IMR-90 (cell line): ENCODE measurements at places on chromosomes 1 and 21. TPM values are rescaled to one million over a fixed set of nuclear protein-coding genes. Genes with fewer than 3 reads are reported as not detected.

GRCh38 chr1:181559142-181559541 is 75.8 kb downstream of the CACNA1E start:
- no peak for DNase-seq

DNA sequence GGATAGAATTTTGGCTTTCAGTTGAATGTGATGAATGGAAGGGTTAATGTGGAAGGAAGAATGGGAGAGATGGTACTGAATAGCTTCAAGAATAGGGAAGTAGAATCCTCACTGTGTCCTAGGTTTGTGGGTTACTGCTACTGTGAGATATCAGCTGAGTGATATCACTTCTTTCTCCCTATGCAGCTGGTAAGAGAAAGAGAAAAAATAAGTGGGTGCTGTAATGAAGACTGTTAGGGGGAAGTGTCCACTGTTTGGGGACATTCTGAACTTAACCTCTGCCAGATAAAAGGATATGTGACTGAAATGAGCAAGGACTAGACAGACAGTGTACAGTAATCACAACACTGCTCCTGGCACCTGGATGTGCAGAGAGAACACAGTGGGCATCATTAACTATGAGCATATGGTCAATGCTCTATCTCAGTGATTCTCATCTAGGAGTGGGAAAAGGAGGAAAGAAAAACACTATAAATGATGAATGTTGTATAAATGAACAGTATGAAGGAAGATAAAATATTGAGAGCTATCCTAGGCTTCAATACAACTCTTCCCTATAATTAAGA is 25.6 kb upstream of the MOB3C start:
- no peak for DNase-seq

- no peak for DNase-seq
Measured at GRCh38 chr1:168636200-168636599, 59.8 kb downstream of the XCL1 start.

DNA sequence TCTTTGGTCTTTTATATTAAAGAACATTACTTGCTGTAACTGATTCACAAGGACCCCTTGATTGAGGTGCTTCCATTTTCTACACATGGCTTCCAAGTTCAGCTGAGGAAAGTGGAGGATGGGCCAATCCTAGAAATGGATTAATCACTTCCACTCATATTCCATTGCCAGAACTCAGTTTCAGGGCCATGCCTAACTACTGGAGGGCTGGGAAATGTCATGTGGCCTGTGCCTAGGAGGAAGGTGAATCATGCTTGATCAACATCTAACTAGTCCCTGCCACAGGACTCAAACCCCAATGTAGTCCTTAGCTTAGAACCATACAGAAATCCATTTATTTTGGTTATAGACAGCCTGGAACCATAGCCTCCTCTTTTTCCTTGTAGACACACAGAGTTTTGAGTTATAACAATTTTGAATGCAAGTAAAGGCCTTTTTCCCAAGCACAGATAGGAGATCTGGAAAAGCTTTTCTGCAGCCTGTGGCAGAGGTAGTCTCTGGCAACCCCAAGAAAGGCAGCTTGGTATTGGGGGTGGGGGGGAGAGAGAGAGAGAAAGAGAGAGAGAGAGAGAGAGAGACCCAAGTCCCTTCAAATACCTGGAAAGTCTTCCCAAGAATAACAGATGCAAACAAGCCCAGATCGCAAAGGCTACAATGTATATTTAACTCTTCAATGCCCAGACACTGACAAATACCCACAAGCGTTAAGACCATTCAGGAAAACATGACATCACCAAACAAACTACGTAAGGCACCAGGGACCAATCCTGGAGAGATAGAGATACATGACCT is 12.5 kb downstream of the MAST2 start:
- peak; percentile 39 for DNase-seq

- DNase-seq = peak; percentile 25
Measured at GRCh38 chr1:22503721-22504410, 52.2 kb downstream of the ZBTB40 start.

DNA sequence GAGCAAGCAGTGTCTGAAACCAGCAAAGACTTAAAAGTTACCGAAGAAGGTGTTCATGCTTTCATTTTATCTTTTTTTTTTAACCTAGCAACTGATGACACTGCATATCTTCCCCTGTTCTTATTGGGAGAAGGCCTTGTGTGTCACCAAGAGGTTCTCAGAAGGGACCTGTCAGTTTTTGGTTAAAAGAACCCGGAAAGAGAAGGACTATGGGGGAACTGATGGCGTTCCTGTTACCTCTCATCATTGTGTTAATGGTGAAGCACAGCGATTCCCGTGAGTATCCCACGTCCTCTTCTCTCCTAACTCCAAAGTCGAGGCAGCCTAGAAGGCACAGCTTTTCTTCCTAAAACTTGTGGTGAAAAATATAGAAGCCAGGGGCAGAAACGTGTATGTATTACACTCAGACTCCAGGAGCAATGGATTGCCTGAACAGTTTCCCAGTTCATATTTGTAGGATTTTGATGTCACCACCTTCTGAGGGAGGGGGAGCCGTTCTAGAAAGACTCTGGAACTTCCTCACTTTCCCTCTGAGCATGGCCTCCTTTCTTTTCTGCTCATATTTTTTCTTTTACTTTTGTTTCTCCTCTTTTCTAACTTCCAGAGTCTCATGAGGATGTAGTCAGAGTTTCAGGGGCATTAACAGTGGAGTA is at the start of gene MR1:
Gene MR1, plus strand, starts transcription at position 185 of the 653 bp plus-strand sequence. Its CDS starts 25 bp downstream, at position 210.
- DNase-seq = peak; percentile 83

- DNase-seq = no peak
Measured at GRCh38 chr1:202282025-202282371, 59.7 kb downstream of the UBE2T start.

GCSAML gene
- polyA plus RNA-seq = not detected in 2 replicates

DNA sequence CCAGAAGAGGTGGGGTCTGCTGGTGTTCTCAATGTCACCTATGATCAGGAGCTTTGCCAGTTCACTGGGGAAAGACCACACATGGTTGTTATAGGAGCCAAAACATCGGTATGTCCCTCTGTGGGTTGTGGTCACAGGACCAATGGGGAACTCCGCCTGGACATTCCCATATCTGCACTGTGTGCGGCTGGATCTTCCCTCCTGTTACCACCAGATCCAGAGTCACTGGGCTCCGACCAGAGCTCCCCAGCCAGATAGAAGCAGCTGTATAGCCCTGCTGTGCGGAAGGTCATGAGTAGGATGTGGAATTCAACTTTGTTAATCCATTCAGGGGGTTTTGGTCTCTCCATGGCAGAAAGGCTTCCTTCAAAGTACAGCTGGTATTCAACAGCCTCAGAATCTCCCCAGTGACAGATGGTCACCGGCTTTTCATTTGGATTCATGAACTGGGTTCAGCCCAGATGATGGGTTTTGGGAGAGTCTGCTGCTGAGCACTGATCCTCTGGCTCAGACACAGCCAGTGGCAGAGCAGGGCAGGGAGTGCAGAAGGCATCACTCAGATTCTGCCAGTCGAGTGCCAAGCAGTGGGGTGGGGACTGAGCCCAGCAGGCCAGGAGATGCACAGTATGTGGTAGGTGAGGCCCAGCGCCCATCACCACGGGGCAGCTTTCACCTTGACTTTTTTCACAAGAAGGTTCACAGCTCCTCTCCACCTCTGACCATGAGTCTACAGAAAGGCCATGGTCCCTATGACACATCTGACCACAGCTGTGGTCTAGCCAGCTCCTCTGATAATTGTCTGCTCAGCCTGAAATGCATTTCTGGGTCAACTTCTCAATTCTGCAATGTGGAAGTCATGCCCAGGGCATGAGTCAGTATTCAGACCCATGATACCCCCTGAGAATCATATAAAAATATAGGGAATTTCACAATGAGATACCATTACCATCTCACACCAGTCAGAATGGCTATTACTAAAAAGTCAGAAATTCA is 2.9 kb upstream of the SHCBP1L start:
- DNase-seq = peak; percentile 92

- DNase-seq = no peak
Measured at GRCh38 chr1:150720703-150721102, at the start of gene HORMAD1. HORMAD1 (minus strand) TSS chr1:150720895; CDS start chr1:150719505, 1,390 bp downstream.

- no peak for DNase-seq
Measured at GRCh38 chr1:35190784-35191183, 2.2 kb downstream of the SFPQ start.

- DNase-seq = peak; percentile 78
Measured at GRCh38 chr1:35935442-35936388, 4.8 kb downstream of the AGO3 start.

DNA sequence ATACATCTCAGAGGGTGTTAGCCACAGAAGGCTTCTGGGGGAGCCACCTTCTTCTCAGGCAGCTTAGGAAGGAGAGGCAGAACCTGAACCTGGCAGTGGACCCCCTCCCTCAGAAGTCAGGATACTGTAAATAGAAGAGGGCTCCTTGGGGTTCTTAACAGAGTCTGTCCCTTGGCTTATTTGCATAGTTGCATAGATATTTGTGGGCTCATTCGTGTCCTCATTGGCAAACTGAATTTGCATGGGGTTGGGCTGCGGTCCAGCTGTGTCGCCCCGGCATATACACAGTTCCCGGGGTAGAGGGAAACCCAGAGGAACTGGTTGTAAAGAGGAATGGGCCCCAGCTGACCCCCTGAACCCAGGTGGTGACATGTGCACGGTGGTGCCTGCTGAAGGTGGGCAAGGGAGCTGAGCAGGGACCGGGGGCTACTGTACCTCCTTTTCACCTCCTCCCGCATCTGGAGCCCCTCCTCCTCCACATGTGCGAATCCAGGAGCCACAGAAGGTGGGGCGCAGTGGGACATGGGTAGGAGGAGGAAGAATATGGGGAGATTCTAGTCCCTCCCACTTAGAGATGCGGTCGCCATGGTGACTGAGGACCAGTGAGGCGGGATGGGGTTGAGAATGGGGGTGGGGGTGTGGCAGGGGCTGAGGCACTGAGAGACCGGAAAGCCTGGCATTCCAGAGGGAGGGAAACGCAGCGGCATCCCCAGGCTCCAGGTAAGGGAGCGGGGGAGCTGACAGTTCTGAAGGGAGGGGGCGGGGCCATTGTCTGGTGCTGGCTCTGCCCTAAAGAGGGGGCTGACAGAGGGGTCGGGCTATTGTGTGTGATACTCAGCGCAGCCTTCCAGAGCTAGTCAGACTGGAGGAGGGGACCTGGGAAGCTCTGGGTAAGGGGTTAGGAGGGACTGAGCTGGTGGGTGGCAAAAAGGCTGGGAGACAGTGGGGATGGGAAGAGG is 3.7 kb upstream of the SEMA4A start:
- no peak for DNase-seq

- peak; percentile 72 for DNase-seq
Measured at GRCh38 chr1:170682169-170682568, 18.2 kb downstream of the PRRX1 start.

DNA sequence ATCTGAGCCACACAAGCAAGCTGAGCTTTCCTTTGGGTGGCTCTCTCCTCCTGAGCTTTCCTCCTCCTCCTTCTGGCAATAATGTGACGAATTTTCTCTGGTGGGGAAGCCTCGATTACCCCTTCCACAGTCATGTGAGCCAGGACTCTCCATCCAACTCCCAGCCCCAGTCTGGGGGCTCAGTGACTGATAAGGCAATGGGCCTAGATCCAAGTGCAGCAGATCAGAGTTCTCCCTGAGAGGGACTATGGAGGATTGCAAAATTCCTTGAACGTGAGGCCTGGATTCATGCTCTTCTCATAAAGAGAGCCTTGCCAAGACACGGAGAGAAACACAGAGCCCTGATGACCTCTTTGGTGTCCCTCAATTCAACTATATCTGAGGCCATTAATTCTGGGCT is 31.3 kb upstream of the TRIM67 start:
- DNase-seq = no peak

YRDC gene
- 21.0 and 25.0 TPM in 2 replicates for polyA plus RNA-seq

DNA sequence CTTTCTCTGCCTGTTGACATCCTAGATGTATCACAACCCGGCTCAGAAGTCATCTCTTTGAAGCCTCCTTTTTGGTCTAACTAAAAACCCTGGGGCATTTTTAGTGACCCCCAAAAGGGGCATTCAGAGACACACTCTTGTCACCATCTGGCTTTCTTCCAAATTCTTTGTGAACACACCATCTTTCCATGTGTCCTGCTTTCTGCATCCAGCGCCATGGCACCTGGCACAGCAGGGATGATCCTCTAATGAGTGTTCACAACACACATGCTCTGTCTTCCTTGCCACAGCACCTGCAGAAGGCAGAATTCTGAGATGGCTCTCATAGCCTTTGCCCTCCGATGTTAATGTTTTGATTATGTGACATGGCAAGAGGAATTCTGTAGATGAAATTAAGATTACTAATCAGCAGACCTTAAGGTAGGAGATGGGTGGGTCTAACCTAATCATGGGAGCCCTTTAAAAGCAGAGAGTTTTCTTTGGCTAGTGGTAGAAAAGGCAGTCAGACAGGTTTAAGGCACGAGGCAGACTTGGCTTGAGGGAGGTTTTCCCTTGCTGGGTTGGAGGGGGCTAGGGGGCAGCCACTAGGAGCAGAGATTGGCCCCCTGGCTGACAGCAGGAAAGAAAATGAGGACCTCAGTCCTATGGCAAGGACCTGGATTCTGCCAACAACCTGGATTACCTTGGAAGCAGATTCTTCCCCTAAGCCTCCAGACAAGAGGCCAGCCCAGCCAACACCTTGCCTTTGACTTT is 4.9 kb upstream of the TMEM61 start:
- no peak for DNase-seq

DNA sequence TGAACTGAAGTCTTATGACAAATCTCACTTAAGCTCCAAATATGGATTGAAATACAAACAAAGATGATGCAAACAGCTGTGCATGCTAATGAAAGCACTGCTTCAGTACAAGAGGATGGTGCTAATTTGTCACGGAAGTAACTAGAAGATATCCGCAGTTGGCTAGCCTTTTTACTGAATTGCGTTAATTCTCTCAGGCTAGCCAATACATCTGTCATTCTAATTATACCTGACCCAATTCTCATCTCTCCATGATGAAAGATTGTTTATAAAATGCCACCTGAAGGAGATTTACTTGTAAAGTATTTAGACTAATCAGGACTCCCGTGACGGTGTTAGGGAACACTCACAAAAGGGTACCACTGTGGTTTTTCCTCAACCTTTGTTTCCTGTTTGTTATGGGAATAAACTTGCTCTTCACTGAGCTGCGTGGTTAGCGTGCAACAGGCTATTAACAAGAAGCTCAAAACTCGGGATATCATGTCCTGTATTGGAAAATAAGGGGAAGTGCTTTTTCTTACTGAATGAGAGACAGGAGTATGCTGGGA is 162.5 kb downstream of the APP start:
- DNase-seq = peak; percentile 24
